ENCODE measurements at places on chromosomes 7 and 10. TPM values are rescaled to one million over a fixed set of nuclear protein-coding genes. Genes with fewer than 3 reads are reported as not detected.

Gene ZCCHC24
- 12.9 TPM for polyA plus RNA-seq

Gene SPDYE8
- polyA plus RNA-seq: not detected

Gene CCDC146
- 2.4 TPM for polyA plus RNA-seq

Gene AMPH
- 1.4 TPM for polyA plus RNA-seq

Gene RET
- 24.3 TPM for polyA plus RNA-seq

Gene COL1A2
- 109 TPM for polyA plus RNA-seq

Gene GRID1
- polyA plus RNA-seq: 5.1 TPM

Gene FAM25A
- polyA plus RNA-seq: 36.6 TPM

Gene CDC14C
- not detected for polyA plus RNA-seq

Gene SORBS1
- polyA plus RNA-seq: 26.5 TPM

Measured in adrenal gland (tissue), 19 donors.